ENCODE measurements at places on chromosomes 7 and 10. TPM values are rescaled to one million over a fixed set of nuclear protein-coding genes. Genes with fewer than 3 reads are reported as not detected.

The GJD4 gene
- total RNA-seq, result not detected

DNA sequence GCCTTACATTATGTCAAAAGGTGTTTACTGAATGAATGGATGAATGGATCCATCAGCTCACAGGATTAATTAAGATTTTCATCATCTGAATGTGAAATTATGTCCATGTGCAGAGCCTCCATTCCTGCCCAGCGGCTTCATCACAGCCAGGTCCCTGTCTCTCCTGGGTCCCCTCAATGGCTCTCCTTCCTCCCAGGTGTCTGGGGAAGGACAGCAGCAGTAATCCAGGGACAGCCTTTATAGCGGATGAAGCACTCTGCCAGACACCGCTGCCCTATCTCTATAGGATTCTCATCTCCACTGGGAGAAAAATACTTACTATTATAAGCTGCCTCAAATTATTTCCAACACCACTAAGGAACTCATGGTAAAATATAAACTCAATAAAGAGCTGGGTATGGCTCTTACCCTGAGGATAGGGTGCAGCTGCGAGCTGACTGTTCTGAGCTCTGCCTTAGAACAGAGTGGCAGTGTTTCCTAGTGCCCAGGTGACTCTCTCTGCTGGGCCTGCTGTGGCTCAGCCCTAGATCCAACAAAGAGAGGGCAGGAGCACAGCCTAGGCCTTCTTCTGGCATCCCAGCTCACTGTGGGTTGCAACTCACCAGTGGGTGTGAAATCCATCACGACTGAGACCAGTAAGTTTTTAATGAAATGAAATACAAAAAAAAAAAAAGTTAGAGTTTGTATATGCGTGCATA lies 38.3 kb downstream of the GPRIN2 start:
- no peaks in the 10 kb centered on the region for H3K36me3 ChIP-seq
- H3K27me3 ChIP-seq, result no peaks in the 10 kb centered on the region
- H3K4me3 ChIP-seq, result no peak overlapping the region
- H3K27ac ChIP-seq, result no peak overlapping the region
- no peak for DNase-seq

DNA sequence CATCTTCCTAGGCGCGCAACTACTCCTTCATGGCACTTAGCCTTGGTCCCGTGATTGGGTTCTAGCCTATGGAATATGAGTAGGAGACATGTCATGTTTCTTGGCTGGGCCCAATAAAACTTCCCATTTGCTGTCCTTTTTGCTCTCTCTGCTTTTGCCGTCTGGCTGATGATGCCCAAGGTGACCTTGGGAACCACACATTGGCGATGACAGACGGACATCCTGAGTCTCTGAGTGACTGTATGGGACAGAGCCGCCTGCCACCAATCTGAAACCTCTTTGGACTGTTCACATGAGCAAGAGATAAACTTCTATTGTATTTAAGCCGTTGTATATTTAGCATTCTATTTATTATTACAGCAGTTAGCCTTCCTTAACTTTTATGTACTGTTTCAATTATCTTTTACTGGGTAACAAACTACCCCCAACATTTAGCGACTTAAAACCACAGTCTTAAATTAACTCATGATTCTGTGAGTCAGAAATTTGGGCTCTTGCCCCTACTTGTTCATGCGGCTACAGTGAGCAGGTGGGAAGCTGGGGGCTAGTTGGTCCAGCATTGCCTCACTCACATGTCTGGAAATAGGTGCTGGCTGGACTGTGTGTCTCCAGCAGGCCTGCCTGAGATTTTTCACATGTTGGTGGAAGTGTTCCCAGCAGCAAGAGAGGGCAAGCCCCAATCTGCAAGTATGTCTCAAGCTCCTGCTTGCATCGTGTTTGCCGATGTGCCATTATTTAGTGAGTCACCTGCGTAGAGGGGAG lies 71.7 kb downstream of the NOD1 start:
- no peaks in the 10 kb centered on the region for H3K4me1 ChIP-seq
- H3K27me3 ChIP-seq, result no peaks in the 10 kb centered on the region
- no peaks in the 10 kb centered on the region for H3K36me3 ChIP-seq
- no peak overlapping the region for H3K4me3 ChIP-seq

DNA sequence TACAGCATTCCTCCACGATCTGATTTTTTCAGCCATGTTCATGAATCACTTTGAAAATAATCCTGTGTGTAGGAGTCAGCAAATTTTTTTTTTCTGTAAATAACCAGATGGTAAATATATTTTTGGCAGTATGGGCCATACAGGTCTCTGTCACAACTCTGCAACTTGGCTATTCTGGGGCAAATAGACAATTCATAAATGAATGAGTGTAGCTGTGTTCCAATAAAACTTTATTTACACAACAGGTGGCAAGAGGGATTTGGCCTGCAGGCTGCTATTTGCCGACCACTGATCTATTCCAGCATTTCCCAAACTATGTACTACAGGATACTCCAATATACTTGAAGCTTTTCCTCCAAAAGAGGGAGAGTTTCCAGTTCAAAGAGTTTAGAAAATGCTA lies 78.7 kb upstream of the SVIL start:
- H3K4me1 ChIP-seq, result peaks cover 11% of the 10 kb centered on the region
- no peak for DNase-seq
- H3K27me3 ChIP-seq, result no peaks in the 10 kb centered on the region
- H3K4me3 ChIP-seq, result no peak overlapping the region
- no peaks in the 10 kb centered on the region for H3K36me3 ChIP-seq
- peak overlapping the region; percentile 52 for H3K27ac ChIP-seq

- H3K4me1 ChIP-seq, result peaks cover 10% of the 10 kb centered on the region
- no peak overlapping the region for H3K4me3 ChIP-seq
- H3K36me3 ChIP-seq, result peaks cover 13% of the 10 kb centered on the region
- no peak for DNase-seq
- no peak overlapping the region for H3K27ac ChIP-seq
Observed at GRCh38 chr10:91477236-91477635, 67.1 kb downstream of the HECTD2 start.

DNA sequence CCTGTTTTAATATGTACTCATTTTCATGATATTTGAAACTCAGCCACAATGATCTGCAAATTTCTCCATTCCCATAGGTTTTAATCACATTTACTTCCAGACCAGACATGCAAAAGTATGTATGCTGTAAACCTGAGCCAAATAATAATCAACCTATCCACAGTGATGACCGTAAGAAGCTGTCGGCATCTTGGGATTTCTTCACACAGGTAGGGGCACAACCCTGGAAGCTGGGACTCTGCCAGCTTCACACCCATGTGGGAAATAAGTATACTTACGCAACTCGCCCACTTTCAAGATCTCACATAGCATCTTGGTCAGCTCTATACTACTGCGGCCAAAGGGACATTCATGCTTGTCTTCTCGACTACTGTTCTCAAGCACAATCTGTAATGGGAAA lies 352.3 kb downstream of the ELMO1 start:
- no peak overlapping the region for H3K4me3 ChIP-seq
- DNase-seq, result no peak
- no peaks in the 10 kb centered on the region for H3K27me3 ChIP-seq
- H3K4me1 ChIP-seq, result no peaks in the 10 kb centered on the region
- H3K36me3 ChIP-seq, result no peaks in the 10 kb centered on the region
- H3K27ac ChIP-seq, result no peak overlapping the region

GRCh38 chr10:107031931-107032699 lies 132.4 kb downstream of the SORCS1 start:
- H3K36me3 ChIP-seq, result no peaks in the 10 kb centered on the region
- no peaks in the 10 kb centered on the region for H3K4me1 ChIP-seq
- H3K27ac ChIP-seq, result no peak overlapping the region
- DNase-seq, result no peak

- no peak for DNase-seq
- no peak overlapping the region for H3K27ac ChIP-seq
- H3K4me3 ChIP-seq, result no peak overlapping the region
- H3K27me3 ChIP-seq, result no peaks in the 10 kb centered on the region
- H3K4me1 ChIP-seq, result peaks cover 7% of the 10 kb centered on the region
Observed at GRCh38 chr10:73867126-73867807, 7.1 kb downstream of the CAMK2G start.

DNA sequence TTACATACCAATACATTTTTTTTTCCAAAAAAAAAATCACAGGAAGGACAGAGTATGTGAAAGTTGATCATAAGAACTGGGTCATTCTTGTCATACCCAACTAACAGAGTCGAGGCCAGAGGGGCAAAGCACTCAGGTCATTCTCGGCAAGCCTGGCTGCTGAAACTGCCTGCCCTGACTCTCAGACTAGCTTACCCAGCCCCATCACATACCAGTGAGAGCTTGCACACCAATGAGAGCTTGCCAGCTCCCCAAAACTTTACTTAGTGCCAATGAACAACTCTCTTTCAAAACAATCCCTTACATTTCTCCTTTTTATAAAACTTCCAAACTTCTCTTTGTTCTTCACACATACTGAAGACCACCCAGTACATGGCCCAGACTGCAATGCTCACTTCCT lies 48.9 kb downstream of the VOPP1 start:
- no peaks in the 10 kb centered on the region for H3K27me3 ChIP-seq
- peak; percentile 23 for DNase-seq
- H3K4me1 ChIP-seq, result no peaks in the 10 kb centered on the region
- H3K36me3 ChIP-seq, result no peaks in the 10 kb centered on the region

The TCERG1L gene
- not detected for total RNA-seq

The ANLN gene
- total RNA-seq, result 57.5 TPM

The TAS2R5 gene
- not detected for total RNA-seq

GRCh38 chr10:96421995-96422394 lies 63.2 kb upstream of the OPALIN start:
- H3K36me3 ChIP-seq, result no peaks in the 10 kb centered on the region
- no peaks in the 10 kb centered on the region for H3K4me1 ChIP-seq
- DNase-seq, result no peak
- H3K27me3 ChIP-seq, result peaks cover 14% of the 10 kb centered on the region
- H3K27ac ChIP-seq, result no peak overlapping the region

DNA sequence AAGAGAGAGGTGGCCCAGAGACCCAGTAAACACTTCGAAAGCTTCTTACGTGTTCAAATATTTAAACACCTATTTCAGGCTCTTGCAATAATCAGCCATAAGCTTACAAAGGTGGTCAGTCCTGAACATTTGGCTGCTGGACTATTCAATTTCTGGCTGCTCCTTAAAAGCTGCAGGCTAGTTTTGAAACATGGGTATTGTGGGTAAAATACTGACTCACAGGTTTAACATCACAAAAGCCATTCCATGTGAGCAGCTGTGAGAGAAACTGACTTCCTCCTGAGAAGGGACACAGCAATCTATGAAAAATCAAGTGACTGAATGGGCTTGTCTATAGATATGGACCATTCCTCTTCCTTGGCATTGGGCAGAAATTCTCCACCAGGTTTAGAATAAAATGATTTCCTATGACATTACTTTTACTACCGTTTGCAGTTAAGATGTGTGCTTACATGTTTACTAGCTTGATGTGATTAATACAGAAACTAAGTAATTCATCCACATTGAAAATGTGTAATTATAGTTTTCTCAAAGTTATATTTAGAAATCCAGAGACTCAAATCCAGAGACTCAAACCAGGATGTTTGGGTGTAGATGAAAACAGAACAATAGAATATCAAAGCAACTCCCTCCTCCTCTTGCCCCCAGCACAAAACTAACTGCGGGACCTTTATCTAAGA lies 252.3 kb downstream of the GATA3 start:
- no peak overlapping the region for H3K4me3 ChIP-seq
- no peak for DNase-seq
- H3K36me3 ChIP-seq, result no peaks in the 10 kb centered on the region
- no peaks in the 10 kb centered on the region for H3K27me3 ChIP-seq
- H3K27ac ChIP-seq, result no peak overlapping the region
- H3K4me1 ChIP-seq, result no peaks in the 10 kb centered on the region

- no peaks in the 10 kb centered on the region for H3K36me3 ChIP-seq
- H3K27me3 ChIP-seq, result no peaks in the 10 kb centered on the region
- DNase-seq, result peak; percentile 95
Observed at GRCh38 chr10:58856508-58857240, 319.8 kb upstream of the PHYHIPL start.

GRCh38 chr7:30430276-30430675 lies 48.3 kb downstream of the NOD1 start:
- peaks cover 9% of the 10 kb centered on the region for H3K4me1 ChIP-seq
- no peak overlapping the region for H3K4me3 ChIP-seq
- DNase-seq, result no peak
- peaks cover 14% of the 10 kb centered on the region for H3K36me3 ChIP-seq
- no peak overlapping the region for H3K27ac ChIP-seq

The HOXA6 gene
- 3.2 TPM for total RNA-seq

DNA sequence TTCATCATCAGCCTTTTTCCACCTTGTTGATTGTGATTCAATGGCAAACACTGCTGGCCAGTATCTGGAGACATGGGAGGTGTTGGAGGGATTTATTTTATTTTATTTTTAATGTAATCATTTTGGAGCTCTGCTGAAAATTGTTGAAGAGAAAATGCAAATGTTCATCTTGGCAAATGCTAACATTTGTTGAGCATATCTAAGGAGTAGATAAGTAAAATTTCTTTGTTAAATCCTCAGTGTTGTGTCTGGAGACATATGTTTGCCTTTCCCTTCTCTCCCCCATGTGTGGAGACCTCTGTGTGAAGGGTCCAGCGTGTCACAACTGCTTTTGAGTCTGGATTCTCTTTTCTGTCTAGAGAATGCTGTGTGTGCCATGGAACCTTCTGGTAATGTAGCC lies 300.3 kb downstream of the FZD1 start:
- H3K4me3 ChIP-seq, result no peak overlapping the region
- H3K27ac ChIP-seq, result no peak overlapping the region
- H3K4me1 ChIP-seq, result peaks cover 10% of the 10 kb centered on the region
- DNase-seq, result no peak
- peaks cover 7% of the 10 kb centered on the region for H3K27me3 ChIP-seq

- H3K4me1 ChIP-seq, result no peaks in the 10 kb centered on the region
- no peak for DNase-seq
- H3K27me3 ChIP-seq, result no peaks in the 10 kb centered on the region
Observed at GRCh38 chr7:126483972-126484371, 768.8 kb downstream of the GRM8 start.

All from GM23248 (cell line).